ENCODE measurements at places on chromosomes 12 and 14.

DNA sequence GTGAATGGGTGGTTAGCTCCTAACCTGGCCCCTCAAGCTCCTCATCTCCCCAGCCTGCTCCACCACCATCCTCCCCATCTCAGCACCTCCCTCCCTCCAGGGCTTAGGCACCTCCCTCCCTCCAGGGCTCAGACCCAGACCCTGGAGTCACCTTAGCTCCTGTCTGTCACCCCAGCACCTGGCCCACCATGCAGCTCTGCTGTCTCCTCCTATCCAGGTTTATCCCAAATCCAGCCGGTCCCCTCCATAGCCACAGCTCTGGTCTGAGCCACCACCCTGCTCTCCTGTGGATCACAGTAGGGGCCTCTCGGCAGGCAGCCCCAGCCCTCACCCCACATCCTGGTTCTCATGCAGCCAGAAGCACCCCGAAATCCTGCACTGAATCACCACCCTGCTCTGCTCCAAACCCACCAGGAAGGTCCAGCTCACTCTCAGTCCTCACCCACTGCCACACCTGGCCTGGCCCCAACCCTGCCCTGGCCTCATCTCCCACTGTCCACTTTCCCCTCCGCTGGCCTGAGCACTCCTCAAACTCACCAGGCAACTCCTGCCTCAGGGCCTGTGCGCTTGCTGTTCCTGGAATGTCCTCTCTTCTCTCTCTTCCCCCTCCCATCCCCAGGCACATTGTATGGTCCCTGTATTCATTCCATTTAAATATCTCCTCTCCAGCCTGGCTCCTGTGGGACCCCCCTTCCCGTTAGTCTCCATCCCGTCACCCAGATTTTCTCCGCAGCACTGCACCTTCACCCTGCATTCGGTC, 62.6 kb downstream of the DIO3 start:
- DNase-seq: no peak

DNA sequence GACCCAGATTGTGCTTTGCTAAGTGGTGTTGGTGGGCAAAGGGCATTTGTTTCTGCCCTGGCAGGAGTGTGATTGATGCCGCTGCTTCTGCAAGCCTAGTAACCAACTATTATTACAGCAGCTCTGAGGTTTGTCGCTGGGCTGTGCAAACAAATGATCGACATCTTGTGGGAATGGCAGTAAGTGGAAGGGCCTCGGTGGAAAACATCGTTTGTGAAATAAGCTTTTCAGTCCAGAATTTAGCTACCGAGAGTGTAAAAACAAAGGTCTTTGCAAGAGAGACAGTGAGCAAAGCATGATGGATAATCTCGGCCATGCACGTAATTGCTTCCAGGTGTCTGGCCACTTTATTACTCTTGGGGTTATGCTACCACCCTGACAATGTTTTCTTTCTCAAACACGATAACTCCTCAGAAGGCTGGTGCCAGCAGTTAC, 397.7 kb upstream of the PRICKLE1 start:
- no peak for DNase-seq

GRCh38 chr14:82854131-82854530, 1320.5 kb upstream of the SEL1L start:
- no peak for DNase-seq

- DNase-seq: no peak
Measured at GRCh38 chr12:15731940-15732339, 57.2 kb downstream of the EPS8 start.

GRCh38 chr14:68113343-68113930, 293.9 kb downstream of the RAD51B start:
- DNase-seq: no peak

GRCh38 chr12:2456813-2457186, 338.0 kb upstream of the FKBP4 start:
- DNase-seq: peak; percentile 97

- no peak for DNase-seq
Measured at GRCh38 chr14:101476258-101476915, 84.9 kb upstream of the DIO3 start.

GRCh38 chr14:50388256-50388931, 8.3 kb downstream of the CDKL1 start:
- no peak for DNase-seq

DNA sequence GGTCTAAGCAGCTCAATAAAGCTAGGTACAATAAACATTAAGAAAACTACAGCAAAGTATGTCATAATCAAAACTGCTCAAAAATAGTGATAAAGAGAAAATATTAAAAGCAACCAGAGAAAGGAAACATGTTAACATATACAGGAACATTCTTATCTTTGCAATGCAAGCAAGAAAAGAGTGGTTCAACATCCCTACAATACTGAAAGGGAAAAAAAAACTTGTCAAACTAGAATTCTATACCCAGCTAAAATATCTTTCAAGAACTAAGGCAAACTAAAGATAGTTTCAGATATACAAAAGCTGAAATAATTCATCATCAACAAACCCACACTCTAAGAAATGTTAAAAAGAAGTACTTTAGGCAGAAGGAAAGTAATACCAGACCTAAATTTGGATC, 134.2 kb downstream of the DPF3 start:
- no peak for DNase-seq

- DNase-seq: no peak
Measured at GRCh38 chr12:10175846-10176636, 2.8 kb upstream of the TMEM52B start.

DNA sequence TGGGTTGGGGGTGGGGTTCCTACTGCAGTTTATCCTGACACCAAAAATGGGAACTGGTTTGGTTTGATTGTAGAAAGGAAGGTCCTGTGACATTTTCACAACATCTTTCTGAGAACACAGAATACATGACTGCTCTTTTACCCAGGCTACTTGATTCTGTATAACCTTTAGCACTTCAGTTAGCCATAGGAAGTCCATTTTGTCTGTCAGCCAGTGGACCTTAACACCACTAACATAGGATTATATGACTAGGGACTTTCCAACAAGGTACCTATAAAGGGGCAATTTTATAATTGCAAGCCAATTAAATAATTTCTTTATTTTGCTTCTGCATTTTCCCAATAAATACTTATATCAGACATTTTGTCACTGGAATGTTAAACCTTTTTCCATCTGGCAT, 489.2 kb upstream of the MIS18BP1 start:
- no peak for DNase-seq

DNA sequence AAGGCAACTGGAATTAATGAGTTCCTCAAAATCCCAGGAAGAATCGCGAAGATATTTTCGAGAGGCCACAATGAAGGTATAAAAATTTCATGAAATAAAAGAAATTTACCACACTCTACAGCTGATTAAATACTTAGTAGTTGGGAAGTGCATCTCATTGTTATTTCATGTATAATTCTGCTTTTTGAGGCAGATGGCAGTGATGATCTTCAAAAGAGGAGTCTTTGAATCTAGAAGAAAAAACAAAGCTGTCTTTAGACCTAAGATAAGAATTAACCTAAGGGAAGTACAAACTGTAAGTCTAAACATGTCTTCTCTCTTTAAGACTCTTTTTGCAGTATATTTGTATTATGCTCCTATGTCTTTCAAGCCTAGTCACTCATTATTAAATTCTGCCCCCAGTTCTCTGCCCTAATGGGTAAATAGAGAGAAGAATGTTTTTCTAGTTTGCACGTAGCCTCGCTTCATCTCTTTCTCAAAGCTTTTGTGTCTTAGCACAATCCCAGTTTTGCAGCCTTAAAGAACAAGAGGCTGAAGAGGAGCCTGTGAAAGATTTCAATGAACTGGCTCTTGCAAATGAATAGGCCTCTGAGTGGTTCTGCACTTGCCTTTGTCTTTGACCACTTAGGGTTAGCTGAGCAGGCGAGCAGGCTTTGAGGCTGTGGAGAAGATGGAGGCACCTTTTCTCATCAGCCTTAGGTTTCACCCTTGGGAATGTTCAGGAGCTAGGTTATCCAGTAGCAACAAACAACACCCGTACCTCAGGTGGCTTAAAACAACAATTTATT, 32.7 kb downstream of the CFAP54 start:
- peak; percentile 46 for DNase-seq

GRCh38 chr14:100102156-100102785, 37.0 kb downstream of the EVL start:
- DNase-seq: no peak

DNA sequence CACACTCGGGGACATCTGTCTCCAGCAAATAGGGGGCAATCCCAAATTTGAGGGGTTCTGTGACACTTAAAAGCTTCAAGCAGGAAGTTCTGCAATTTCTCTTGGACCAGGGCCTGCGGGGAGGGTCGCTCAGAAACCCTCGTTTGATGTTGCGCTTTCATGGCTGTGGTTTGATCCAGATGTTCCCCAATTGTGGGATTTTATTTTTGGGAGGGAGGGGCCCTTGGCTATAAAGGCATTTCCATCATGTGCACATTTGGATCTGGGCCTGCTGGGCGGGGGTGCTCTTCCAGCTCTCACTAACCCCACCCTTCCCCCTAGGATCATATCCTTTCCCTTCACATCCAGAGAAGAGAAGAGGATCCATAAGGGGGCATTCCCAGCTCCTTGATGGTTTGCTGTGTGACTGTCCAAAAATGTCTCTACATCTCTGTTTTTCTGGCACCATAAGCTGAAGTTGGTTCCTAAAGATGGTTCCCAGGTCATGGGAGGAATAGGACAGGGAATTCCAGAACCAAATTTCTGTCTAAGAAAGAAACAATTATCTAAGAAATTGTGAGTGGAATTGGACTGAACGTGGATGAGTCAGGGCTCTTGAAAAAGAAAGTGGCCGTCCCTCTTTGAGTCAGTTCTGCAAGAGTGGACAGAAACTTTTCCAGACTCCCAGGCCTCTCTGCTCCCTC, 47.2 kb downstream of the SMUG1 start:
- DNase-seq: no peak

DNA sequence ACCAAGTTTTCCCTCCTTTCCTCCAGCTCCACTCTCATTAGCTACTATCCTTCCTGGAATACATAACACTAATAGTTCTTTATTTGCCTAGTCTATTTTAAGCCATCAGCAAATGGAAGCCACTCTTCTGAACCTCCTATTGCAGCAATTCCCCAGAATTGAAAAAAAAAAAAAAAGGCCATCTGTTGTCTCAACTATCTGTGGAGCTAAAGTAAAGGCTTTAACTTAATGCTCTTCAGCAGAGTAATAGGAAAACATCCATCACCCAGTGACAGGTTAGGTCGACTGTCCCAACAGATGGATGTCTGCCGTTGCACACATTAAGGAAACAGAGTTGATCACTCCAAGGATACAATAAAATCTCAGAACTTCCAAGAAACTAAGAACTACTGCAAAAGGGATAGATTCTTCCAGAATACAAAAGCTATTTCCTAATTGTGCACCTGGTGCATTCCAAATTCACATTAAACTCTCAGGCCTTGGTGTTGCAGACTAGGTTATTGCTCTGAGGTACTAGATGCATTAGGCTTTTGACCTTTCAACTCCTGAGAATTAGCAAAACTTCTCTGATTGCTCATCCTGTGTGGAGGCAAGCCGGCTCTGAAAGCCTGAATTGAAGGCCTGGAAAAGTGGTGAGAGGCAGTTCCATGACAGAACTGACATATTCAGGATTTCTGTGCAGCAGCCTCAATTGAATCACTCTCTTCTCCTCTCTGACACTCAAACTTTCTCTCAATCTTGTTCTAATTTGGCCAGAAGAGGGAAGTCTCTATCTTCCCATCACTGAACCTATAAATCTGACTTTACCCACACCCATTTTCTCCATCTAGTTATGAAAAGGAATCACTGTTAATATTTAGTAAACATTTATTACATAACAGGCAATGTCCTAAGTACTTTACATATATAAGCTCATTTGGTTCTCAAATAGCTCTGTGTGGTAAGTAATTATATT, 238.4 kb upstream of the HMGA2 start:
- DNase-seq: no peak

DNA sequence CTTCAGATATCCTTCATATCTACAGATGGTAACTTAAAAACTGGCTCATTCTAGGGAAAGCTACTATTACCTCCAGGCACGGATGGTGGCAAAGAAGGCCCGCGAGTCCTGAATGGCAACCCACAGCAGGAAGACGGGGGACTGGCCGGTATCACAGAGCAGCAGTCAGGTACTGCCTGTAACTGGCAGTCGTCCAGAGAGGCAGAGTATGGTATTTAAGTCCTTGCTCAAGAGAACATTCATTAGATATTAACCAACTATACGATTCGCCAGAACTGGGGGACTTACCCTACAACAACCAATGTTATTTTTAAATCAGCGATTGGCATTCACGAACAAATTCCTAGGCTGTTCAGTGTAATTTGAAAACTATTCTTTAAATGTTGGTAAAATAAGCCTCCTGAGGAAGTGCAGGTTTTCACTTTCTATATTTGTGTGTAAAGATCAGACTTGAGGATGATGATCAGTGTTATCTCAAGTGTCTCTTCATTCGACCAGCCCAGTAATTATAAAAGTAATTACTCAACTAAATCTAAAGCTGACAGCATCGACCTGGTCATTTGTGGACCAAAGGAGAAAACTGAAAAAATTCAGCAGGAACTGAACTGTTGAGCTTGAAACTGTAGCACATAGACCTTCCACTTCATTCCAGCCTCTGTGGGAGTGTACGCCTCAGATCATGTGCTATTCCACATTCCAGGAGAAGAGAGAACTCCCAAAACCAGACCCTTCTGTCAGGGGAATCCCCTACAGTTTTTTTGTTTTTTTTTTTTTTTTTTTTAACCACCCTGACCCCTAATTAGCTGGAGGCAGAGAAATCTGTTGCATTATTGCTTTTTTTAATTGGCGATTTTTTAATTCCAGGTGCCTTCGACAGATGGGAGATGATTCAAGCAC, 75.6 kb downstream of the ESR2 start:
- no peak for DNase-seq

- no peak for DNase-seq
Measured at GRCh38 chr12:52185400-52185967, 6.3 kb downstream of the KRT80 start.

DNA sequence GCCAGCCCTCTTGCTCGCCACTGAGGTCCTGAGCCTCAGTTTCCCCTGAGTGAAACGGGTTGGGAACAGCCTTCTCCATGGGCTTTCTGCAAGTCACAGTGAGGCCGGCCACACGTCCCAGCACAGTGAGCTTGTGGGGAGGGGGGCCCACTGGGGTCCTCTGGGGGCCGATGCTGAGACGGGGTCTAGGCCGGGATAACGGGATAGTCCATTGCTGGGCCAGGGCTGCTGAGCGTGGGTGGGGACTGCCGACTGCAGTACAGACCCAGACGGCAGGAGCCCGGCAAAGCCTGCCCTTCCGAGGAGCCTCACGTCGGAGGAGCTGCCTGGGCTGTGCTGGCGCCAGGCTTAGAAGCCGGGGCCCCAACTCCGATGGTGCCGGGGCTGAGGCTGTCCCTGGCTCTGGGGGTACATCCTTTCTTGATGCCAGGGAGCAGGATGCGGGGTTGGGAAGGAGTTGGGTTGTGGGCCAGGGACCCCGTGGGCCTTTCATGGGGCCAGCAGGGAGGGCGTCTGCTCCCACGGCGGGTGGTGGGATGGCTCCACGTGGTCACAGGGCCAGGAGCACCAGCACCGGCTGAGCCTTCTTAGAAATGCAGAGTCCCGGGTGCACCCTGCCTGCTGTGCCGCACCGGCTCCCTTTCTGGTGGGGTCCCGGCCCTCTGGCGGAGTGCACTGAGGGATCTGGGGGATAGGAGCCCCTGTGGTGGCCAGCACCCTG, 24.2 kb downstream of the NOC4L start:
- no peak for DNase-seq
